ENCODE measurements at places on chromosomes 4 and X. TPM values are rescaled to one million over a fixed set of nuclear protein-coding genes. Genes with fewer than 3 reads are reported as not detected.
A peak's percentile ranks its signal among the peaks of the same experiment; 100 is the strongest.

CXCL5 gene
- total RNA-seq = 0.57 TPM

HPGDS gene
- 2.1 TPM for total RNA-seq

SASH3 gene
- total RNA-seq = 2.2 TPM

IL2RG gene
- total RNA-seq = 2.8 TPM

FAM9C gene
- 6.5 TPM for total RNA-seq

MAGEA2 gene
- not detected for total RNA-seq

FHDC1 gene
- 11.0 TPM for total RNA-seq

MTMR8 gene
- 1.8 TPM for total RNA-seq

IL13RA2 gene
- total RNA-seq = 5.2 TPM

NR3C2 gene
- total RNA-seq = 17.4 TPM

COL4A5 gene
- total RNA-seq = 49.1 TPM

ARR3 gene
- not detected for total RNA-seq

GPR34 gene
- total RNA-seq = 8.2 TPM

EREG gene
- 0.18 TPM for total RNA-seq

DNA sequence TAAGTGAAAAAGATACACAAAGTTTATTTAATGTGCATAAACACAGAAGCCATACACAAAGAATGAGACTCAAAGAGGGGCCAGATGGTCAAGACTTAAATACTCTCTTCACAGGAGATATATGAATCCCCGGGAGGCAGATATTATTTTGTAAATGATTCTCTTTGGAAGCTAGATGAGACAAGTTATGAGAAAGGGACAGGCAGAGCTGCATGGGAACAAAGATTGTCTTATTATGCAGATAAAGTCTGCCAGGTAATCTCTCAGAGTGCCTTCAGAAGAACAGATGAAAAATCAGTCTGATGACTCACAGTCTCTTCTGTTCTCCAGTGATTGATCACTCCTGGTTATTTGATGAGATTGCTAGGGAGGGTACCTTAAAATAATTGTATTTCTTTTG is 89.0 kb downstream of the NAF1 start:
- no peaks in the 10 kb centered on the region for H3K27me3 ChIP-seq
- no peak overlapping the region for H3K27ac ChIP-seq
- DNase-seq = no peak
- no peaks in the 10 kb centered on the region for H3K36me3 ChIP-seq

GRCh38 chr4:12360391-12360790 is 931.7 kb upstream of the HS3ST1 start:
- DNase-seq = no peak
- no peak overlapping the region for H3K4me3 ChIP-seq
- H3K27ac ChIP-seq = no peak overlapping the region

DNA sequence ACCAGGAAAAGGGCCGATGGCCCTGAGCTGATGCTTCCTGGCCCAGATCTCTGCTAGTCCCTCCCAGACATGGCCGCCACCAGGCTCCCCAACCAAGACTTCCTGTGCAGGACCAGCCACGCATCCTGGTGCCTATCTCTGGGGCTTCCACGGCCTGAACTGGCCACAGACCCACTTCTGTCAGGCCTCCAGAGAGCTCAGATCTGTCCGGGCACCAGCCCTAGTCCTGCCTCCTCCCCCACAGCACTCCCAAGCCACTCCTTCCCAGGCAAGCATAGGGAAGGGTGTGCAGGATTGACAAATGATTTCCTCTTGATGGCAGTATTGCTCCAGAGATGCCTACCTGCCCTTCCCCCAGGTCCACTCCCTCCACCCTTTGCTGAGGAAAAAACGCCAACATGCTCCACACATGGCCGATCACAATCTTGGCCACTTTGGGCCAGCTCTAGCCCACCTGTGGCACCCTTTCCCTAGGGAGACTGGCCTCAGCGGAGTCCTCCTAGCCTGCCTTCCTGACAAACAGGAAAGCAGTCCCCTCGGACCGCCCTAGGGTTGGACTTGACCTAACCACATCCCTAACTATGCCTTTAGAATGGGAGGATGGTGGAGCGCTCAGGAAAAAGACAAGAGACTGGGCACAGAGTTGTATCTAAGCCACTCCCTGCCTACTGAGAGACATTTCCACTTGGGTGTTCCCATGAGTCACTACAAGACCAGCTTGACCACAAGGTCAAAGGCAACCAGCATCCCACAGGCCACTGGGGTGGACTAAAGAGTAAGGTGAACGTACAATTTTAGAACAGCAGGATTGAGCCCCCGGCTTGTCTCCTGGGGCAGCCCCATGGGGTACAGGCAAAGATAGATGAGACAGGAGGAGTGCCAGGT is 277.5 kb upstream of the AGTR2 start:
- no peak for DNase-seq
- H3K27me3 ChIP-seq = no peaks in the 10 kb centered on the region
- H3K36me3 ChIP-seq = no peaks in the 10 kb centered on the region
- H3K4me1 ChIP-seq = no peaks in the 10 kb centered on the region

DNA sequence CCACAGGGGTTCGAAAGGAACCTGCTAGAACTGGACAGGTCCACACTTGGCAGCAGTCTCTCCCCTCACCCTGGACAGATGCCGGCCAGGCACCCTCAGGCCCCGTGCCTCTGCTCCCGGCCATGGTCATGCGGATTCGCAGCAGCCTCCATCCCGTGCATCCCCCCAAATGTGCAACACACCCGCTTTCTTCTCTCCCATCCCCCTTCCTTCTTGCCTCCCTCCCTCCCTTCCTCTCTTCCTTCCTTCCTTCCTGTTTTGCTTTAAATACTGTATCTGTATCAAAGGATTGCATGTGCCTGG is 35.0 kb upstream of the HMX1 start:
- no peak overlapping the region for H3K27ac ChIP-seq
- DNase-seq = no peak
- H3K4me1 ChIP-seq = no peaks in the 10 kb centered on the region
- H3K36me3 ChIP-seq = no peaks in the 10 kb centered on the region

DNA sequence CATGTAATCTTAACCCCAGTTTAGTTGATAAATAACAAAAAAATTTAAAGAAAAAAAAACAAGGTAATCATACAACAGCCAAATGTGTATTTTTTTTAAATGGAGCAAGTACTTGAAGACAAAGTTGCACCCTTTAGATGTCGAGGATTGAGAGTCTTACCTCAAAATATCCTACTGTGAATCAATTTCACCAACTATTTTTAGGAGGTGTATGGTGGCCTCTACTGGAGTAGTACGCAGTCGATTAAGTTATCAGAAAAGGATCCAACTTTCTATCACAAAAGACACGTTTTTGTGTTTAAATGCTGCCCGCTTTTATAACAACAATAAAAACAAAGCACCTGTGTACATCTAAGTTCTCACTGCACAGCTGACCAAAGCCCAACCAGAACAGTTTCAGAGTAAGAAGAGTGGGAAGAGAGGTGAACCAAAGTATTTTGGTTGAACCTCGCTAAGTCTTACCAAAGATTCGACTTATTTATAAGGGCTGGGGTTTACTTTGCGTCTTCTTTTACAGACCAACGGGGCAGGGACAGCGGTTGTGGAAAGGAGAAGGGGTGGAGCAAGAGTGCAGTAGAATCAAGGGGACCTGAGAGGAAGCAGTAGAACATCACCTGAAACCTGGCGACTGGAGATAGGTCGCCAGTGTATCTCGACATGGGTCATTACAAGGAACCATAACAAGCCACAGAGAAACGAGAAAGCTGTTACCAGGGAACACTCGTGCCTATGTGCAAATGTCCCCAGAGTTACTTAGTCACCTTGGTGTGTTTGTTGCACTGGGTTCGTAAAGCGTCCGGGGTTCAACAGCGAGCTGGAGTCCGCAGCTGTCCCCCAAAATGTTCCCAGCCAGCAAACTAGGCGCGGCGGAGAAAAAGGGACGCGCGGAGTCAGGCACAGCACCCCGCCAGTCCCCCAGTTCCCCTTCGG is 1.1 kb downstream of the RPS6KA6 start:
- H3K36me3 ChIP-seq = no peaks in the 10 kb centered on the region
- peak; percentile 6 for DNase-seq

GRCh38 chr4:93469560-93469959 is 359.0 kb upstream of the ATOH1 start:
- no peak for DNase-seq
- H3K27ac ChIP-seq = no peak overlapping the region
- no peaks in the 10 kb centered on the region for H3K36me3 ChIP-seq
- no peak overlapping the region for H3K4me3 ChIP-seq

- no peak for DNase-seq
- no peak overlapping the region for H3K27ac ChIP-seq
- H3K27me3 ChIP-seq = no peaks in the 10 kb centered on the region
- no peak overlapping the region for H3K4me3 ChIP-seq
- H3K4me1 ChIP-seq = no peaks in the 10 kb centered on the region
- no peaks in the 10 kb centered on the region for H3K36me3 ChIP-seq
Observed at GRCh38 chrX:45803383-45803921, 602.8 kb upstream of the DIPK2B start.

DNA sequence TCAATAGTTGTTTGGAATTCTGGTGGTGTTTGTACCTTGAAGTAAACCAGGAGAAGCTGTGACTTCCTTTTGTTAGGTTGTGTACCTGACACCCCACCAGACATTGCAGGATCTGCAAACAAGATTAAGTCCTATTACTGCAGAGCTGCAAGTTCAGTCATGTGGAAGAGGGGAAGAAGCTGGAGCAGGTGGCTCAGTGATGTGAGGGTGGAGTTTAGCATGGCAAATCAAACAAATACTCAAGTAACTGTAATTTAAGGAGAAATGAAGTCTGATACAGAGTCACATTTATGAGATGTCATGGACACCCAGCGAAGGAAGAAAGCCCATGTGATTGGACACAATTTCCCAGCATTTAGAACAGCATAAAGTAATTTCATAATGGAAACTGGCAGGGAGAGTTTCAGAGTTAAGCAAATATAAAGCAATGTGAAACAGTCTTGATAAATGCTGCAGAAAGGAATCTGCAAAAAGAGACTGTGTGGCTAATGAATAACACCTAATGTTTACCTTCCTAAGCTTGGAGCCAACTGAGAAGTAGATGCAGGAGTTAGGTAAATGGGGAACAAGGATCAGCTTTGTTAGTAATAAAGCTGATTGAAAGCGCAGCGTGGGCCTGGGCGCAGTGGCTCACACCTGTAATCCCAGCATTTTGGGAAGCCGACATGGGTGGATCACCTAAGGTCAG is 249.1 kb downstream of the GBA3 start:
- no peak overlapping the region for H3K4me3 ChIP-seq
- no peaks in the 10 kb centered on the region for H3K36me3 ChIP-seq
- no peak overlapping the region for H3K27ac ChIP-seq
- no peaks in the 10 kb centered on the region for H3K27me3 ChIP-seq
- no peak for DNase-seq
- H3K4me1 ChIP-seq = no peaks in the 10 kb centered on the region

DNA sequence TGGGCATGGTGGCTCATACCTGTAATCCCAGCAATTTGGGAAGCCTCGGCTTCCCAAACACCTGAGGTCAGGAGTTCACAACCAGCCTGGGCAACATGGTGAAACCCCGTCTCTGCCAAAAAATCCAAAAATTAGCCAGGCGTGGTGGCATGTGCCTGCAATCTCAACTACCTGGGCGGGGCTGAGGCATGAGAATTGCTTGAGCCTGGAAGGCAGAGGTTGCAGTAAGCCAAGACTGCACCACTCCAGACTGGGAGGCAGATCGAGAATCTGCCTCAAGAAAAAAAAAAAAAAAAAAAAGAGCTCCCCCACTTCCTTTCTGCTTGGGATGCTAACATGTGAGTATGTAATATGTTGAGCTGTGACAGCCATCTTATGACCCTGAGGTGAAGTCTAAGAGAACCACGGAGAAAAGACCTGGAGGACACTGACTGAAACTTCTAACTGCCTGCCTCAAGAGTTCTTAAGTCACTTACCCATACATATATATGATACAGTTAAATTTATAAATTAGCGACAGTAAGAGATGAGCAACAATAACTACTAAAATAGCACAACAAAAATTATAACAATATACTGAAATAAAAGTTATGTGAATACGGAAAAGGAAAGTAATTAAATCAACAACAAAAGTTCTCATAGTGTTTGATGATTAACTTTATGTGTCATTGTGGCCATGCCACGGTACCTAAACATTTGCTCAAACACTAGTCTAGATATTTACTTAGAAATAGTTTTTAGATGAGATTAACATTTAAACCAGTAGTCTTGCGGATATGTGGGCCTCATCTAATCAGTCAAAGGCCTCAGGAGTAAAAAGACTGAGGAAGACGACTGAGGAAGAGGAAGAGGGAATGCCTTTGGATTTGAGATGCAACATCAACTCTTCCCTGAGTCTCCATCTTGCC is 178.3 kb downstream of the OPHN1 start:
- DNase-seq = no peak
- H3K4me3 ChIP-seq = no peak overlapping the region
- H3K36me3 ChIP-seq = no peaks in the 10 kb centered on the region
- no peak overlapping the region for H3K27ac ChIP-seq

GRCh38 chrX:87063642-87064041 is 454.0 kb upstream of the KLHL4 start:
- H3K27ac ChIP-seq = no peak overlapping the region
- DNase-seq = no peak
- no peaks in the 10 kb centered on the region for H3K36me3 ChIP-seq
- H3K4me3 ChIP-seq = no peak overlapping the region
- H3K4me1 ChIP-seq = no peaks in the 10 kb centered on the region

DNA sequence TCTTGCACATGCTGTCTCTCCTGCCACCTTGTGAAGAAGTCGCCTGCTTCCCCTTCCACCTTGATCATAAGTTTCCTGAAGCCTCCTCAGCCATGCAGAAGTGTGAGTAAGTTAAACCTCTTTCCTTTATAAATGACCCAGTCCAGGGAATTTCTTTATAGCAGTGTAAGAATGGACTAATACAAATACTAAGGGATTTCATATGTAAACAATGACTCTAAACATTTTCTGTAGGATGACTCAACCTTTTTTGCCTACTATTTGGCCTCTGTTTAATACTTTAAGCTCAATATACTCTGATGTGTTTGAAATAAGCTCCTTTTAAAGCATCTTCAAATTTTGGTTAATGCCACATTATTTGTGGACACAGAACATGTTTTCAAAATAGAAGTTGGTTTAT is 813.5 kb upstream of the SLIT2 start:
- H3K27me3 ChIP-seq = no peaks in the 10 kb centered on the region
- DNase-seq = no peak
- H3K4me1 ChIP-seq = no peaks in the 10 kb centered on the region

DNA sequence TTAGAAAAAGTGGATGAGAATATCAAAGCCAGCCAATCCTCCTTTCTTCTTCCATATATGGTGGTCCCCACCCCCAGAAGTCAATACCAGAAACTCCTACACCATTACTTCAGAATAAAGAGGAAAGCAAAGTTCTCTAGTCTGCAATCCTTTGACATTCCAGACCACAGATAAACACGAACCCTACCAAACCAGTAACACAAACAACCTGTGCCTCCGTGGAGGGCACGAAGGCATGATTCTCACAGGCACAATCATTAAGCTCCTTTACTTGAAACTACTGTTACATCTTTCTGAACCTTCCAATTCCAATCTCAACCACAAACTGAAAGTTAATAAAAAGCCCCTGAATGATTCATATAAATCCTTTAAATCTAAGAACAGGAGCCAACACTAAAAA is 16.3 kb downstream of the MAML3 start:
- H3K4me1 ChIP-seq = peaks cover 22% of the 10 kb centered on the region
- no peak overlapping the region for H3K4me3 ChIP-seq
- no peaks in the 10 kb centered on the region for H3K27me3 ChIP-seq
- H3K36me3 ChIP-seq = no peaks in the 10 kb centered on the region
- DNase-seq = peak; percentile 17

- no peak overlapping the region for H3K27ac ChIP-seq
- DNase-seq = no peak
- H3K27me3 ChIP-seq = no peaks in the 10 kb centered on the region
- no peak overlapping the region for H3K4me3 ChIP-seq
Observed at GRCh38 chr4:143083756-143084472, 100.8 kb upstream of the USP38 start.

GRCh38 chrX:151754047-151754429 is 19.5 kb downstream of the CNGA2 start:
- no peaks in the 10 kb centered on the region for H3K27me3 ChIP-seq
- H3K4me1 ChIP-seq = no peaks in the 10 kb centered on the region
- H3K36me3 ChIP-seq = no peaks in the 10 kb centered on the region

All from prostate gland (tissue), 2 donors.